ENCODE measurements at places on chromosomes 3 and 15.

DNA sequence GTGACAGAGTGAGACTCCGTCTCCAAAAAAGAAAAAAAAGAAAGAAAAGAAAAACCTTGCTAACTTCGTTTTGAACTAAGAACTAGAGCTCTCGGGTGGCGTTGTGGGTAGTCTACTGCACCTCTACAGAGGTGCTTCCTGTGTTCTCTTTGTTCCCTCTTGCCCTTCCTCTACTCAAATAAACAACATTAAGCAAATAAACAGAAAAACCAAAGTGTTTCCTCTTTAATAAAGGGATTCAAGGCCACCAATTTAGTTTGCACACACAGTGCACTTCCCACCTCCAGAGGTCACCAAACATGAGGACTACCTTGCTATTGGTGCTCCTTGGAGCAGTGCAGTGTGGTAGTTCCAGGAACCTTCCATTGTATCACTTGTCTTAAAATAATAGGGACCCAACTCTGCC is 354.2 kb upstream of the TBL1XR1 start:
- DNase-seq = no peak

DNA sequence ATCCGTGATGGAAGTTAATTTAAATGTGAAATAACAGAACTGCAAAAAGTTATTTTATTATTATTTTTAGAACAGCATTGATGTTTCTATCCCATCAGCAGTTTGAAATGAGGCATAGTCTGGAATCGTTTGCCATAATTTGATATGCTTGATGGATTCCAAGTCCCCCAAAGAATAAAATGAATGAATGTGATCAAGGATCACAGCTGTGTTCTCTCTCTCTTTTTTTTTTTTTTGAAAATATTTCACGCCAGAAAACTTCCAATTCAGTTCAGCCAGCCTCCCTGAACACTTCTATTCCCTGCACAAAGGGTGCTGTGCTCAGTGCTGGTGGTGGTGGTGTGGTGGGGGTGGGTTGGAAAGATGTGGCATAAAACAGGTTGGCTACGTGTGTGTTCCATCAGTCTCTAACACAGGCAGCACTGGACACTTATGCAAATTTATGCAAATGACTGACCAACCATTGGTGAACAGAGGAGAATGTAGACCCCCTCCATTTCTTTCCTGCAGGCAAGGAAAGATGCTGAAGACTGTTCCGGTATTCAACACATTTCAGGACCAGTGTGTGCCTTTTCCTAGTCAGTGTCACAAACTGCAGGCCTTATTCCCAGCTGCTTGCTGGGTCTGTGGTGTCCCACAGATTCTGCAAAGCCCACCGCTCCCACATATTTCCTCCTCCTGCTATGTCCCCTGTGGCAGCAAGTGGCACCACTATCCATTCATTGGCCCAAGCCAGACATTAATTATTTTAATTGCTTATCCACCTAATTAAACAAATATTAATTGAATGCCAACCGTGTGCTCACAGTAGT is 10.6 kb downstream of the ARNT2 start:
- DNase-seq = no peak

DNA sequence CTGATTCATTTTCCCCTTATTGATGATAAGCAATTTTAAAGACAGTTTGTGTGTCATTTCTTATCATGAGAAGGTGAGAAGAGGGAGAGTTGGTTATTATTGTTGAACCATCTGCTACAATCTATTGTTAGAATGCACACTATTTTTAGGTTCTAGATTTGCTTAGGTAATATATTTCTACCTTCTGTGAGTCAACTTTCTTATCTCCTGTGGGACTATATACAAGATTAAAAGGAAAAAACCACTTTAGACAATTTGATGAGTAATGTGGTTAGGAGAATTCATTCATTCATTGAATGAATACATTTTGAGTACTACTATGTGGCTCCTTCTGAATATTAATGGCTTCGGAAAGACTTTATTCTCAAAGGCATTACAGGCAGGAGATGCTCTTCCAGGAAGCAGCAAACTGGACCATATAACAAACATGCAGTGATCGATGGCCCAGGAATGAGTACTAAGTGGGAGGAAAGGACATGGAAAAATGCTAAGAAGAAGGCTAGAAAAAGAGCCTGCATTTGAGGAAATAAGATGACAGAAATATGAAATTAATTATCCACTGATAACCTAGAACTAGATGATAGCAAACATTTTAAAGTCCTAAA is 22.4 kb downstream of the SPTSSB start:
- peak; percentile 35 for DNase-seq

GRCh38 chr3:39323494-39323893 is 6.0 kb upstream of the CCR8 start:
- no peak for DNase-seq

DNA sequence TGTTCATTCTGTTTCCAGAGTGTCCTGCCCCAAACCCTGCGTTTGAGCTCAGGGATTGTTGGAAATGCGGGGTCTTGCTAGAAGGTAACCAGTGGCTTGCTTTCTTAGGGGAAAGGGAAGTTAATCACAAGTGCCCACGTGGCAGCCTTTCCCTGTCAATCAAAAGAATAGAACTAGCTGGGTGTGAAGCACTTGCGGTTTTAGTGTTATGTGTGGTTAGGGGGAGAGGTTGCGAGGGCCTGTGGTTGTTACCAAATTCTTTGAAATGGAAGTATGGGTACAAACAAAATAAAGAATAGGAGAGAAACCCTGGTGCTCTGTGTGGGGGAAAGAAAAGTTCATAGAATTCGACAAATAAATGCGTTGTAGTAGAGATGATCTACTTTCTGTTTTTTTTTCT is 67.6 kb downstream of the FNDC3B start:
- no peak for DNase-seq

GRCh38 chr3:127384717-127385539 is 97.1 kb upstream of the PRR20G start:
- no peak for DNase-seq

DNA sequence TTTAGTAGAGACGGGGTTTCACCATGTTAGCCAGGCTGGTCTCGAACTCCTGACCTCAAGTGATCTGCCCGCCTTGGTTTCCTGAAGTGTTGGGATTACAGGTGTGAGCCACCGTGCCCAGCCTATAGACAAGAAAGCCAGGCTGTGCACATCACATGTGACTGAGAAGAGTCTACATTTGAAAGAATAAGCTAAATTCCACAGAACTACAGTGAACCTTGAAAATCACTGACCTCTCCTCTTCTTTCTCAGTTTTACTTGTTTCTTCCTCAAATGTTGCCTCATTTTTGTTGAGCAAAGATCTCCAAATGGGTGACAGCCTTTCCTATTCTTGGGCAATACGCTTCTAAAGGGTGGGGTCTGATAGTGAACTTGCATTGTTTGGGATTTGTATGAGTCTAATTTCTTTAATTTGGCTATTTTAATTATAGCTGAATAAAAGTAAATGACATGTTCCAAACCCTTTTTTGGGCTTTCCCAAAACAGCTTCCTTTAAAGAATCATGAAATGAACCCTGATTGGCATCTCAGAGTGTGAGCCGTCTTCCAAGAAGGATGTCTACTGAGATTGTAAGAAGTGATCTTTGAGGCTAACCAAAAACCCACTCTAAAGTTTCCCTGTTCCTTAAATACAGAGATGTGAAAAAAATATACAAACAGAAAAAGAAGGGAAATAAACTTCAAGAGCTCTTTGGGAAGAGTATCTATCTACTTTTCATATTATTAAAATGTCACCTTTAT is 21.6 kb upstream of the SPTBN5 start:
- DNase-seq = no peak

GRCh38 chr15:82139823-82140268 is 94.0 kb upstream of the MEX3B start:
- DNase-seq = peak; percentile 69

DNA sequence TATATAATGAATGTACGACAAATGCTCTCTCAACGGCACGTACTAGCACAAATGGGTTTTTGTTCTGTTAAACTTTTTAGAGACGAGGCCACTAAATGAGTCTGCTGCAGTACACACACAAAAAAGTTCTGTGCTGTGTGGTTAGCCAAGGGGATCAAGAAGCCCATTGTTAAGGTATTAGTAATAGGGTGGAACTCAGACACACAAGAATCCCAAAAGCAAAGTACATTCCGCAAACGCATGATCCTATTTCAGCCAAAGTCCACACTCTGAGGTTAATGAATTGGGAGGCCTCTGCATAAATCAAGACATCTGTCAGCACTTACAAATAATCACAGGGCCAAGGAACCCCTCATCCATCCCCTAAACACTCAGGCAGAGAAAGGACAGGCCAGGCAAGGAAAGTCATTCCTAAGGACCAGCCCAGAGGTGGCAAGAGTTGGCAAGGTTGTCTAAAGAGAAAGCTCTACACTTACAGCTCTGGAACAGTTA is 12.1 kb downstream of the OSBPL10 start:
- peak; percentile 94 for DNase-seq

DNA sequence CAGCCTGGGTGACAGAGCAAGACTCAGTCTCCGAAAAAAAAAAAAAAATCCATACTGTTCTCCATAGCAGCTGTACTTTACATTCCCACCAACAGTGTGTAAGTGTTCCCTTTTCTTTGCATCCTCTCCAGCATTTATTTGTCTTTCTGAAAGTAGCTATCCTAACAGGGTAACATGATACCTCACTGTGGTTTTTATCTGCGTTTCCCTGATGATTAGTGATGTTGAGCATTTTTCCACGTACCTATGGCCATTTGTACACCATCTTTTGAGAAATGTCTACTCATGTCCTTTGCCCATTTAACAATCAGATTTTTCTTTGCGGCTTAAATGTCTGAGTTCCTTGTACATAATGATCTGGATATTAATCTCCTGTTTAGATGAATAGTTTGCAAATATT is 119.3 kb downstream of the RFX7 start:
- DNase-seq = peak; percentile 12

- peak; percentile 65 for DNase-seq
These were observed 47.5 kb downstream of the RAB11A start for GRCh38 chr15:65916664-65917406.

GRCh38 chr3:133376810-133377209 is 23.0 kb upstream of the BFSP2 start:
- no peak for DNase-seq

- peak; percentile 19 for DNase-seq
These were observed 44.3 kb downstream of the IL5RA start for GRCh38 chr3:3065876-3066275.

GRCh38 chr3:99475229-99475628 is 163.2 kb upstream of the COL8A1 start:
- DNase-seq = no peak

GRCh38 chr3:100231668-100232067 is 29.1 kb upstream of the TBC1D23 start:
- no peak for DNase-seq

DNA sequence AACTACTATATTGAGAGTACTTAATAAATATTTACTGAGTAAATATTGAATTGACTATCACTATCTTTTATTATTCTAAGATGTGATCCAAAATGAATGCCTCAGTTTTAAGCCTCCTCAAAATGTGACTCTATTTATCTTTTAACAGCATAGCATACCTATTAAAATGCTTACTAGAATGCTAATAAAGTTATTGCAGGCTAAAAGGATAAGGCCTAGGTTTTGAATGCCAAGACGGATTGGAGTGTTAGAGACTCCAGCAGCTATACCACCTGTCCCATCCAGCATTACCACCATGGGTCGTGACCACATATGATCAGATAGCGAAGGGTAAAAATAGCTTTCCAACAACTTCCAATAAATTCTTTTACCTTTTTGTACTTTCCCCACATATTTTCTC is 64.7 kb upstream of the MYRIP start:
- DNase-seq = no peak

DNA sequence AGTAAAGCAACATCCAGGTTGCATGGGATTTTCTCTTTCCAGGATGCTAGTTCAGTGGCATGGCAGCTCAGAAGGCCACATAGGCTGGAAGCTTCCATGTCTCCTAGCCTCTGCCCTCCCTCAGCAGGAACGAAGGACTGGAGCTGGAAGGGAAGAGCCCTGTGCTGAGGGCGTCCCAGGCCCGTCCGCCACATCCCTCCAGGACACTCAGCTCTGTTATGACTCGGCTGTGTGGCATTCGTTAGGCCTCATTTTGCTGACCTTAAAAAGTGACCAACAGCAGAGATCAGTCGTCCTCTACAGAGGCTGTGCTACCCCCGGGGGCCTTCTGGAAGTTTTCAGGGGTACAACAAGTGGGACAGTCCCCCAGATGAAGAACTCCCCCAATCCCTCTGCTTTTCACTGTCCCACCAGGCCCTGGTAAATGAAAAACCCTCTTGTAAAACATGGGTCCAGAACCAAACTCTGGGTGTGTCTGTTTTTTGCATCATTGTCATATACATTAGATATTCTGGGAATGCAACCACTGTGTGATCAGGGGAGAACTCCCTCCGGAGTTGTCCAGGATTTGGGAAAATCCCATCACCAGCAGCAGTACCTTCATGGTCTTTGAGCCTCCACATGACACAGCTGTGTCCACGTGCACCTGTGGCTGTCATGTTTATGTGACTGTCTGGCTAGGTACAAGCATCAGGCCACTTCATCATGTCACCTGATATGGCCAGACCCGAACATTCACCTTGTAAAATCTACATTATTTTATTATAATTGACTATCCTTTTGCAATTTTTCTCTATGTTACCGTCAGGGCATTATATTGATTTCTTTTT is 149.9 kb downstream of the OR4M2 start:
- DNase-seq = no peak

- DNase-seq = peak; percentile 24
These were observed 119.2 kb downstream of the CTNNB1 start for GRCh38 chr3:41318520-41318919.

DNA sequence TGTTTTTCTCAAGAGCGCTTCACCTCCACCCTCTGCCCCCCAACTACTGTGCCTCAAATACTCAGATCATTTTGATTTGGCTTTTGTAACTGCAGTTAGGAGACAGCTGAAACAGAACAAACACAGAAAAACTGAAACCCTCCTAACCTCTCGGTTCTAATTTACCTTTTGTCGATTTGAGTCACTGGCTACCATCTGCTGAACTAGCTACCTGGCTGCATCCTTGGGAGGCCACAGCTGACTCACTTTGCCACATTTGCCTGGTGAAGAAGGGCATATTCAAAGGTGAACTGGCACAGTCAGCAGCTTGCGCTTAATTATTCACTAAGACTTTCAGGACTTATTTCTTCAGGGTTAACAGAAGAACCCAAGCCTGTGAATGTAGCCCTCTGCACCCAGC is 117.7 kb downstream of the FOXB1 start:
- DNase-seq = no peak

GRCh38 chr3:51063053-51063452 is 322.0 kb upstream of the MANF start:
- DNase-seq = no peak

DNA sequence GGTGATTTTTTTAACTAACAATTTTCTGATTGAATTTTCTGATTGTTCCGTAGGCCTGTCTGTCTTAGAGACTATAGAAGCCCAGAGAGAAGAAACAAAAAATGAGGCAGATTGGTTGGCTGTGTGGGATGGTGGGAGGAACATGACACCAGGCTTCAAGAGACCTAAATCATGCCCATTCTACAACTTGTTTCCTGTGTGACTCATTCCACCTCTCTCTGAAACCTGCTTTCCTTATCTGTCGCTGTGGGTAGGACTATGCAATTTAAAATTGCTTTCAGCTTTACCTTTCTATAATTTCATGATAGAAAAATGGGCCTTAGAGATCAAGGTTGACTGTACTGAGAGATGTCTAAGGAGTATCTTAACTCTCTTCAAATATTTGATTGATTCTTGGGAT is 44.5 kb downstream of the OXNAD1 start:
- DNase-seq = peak; percentile 57

Data from astrocyte of the spinal cord (primary cell).